ENCODE measurements at places on chromosomes 7 and 10.

- no peak for DNase-seq
Measured at GRCh38 chr10:83572036-83572435, 567.3 kb upstream of the GHITM start.

DNA sequence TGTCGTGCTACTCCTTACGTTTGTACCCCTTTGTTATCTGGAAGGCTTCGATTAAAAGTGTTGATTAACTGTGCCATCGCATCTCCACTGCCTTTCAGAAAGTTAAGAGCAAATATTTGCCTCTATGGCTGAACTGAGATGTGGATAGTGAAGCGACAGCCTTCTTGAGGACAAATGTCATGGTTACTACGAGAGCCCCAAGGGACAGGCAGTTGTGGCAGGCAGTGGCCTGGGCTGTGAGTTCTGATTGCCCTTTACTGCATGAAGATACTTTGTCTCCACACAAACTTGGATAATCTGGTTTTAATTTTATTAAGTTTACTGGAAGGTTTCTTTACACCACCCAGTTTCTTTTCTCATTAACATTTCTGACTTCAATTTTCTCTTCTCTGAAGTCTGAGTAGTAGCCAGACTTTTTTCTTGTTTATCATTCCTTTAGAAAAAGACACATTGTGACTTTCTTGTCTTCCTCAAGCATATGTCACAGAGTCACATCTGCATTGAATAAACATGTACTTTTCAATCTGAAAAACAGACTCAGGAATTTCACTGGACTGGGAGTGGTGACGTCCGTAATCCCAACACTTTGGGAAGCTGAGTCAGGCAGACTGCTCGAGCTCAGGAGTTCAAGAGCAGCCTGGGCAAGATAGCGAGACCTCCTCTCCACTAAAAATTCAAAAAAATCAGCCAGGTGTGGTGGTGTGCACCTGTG, 1.5 kb downstream of the TAS2R41 start:
- DNase-seq = no peak

DNA sequence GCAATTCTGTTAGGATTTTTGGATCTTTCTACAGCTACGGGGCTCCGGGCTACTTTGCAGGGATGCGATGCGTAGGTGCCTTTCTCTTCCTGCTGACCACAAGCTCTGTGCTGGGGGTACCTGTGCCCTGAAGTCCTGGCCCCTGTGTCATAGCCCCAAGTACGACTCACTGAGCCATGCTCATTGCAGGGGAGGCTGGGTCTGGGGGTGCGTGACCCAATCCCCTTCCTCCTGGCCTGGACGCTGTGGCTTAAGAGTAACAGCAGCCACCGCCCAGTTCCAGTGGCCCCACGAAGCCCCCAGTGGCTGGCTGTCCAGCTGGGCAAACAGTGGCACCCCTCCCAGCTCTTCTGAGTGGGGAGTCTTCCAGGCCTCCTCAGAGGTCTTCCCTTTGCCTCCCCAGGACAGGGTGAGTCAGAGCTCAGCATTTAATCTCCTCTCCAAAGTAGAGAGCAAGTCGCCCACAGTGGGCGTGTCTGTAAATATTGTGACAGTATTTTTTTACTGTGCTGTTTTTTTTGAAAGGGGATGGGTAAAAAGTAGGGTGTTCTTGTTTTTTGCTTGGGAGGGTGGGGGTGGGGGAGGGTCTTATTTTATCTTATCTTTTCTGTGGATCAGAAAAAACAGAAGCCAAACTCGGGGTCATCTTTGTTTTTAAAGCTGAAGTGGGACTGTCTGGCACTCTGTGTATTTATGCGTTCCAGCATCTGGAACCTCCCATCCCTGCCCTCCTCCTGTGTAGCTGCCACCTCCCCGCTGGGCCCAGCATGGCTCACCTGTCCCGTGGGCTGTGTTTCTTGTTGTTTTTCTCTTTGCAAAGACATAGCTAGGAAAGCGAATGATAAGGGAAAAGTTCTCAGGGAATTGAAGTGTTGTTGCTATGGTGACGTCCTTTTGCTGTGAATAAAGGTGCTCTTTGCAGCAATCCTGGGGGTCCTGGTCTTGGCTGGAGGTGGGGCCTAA, 8.2 kb downstream of the LFNG start:
- DNase-seq = no peak

DNA sequence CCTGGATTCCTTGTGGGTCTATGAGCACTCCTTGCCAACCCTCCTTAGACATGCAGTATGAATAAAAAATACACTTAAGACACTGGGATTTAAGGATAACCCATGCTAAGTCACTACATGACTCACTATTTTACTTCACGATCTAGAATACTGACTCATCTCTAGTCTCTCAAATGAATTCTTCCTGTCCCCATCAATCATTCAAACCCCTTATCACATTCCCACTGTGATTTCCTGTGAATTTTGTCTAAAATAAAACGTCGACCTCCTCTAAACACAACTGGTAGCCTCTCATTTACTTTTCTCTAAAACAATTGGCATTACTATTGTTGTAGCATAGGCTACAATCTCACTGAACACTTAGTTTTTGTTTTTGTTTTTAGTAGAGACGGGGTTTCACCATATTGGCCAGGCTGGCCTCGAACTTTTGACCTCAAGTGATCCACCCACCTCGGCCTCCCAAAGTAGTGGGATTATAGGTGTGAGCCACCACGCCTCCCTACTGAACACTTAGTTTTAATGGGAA, 3.9 kb upstream of the IQUB start:
- DNase-seq = no peak

GRCh38 chr10:79381804-79382221, 34.5 kb downstream of the PPIF start:
- no peak for DNase-seq

- no peak for DNase-seq
Measured at GRCh38 chr7:140673063-140673773, 473 bp downstream of the ADCK2 start.

DNA sequence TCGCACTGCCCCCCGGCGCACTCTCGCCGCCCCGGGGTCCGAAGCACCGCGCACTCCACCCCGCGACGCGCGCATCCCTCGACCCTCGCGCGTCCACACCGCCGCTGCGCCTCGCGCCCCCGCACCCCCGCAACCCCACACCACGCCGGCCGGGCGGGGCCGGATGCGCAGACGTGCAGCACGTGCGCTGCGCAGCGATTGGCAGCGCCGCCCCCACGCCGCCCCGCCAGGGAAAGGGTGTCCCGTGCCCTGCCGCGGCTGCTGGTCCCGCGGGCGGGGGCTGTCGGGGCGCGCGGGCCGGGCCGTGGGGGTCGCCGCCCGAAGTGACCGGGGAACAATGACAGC, 53.7 kb upstream of the KDM7A start:
- no peak for DNase-seq

GRCh38 chr7:16801111-16801542, 3.7 kb downstream of the AGR2 start:
- no peak for DNase-seq

DNA sequence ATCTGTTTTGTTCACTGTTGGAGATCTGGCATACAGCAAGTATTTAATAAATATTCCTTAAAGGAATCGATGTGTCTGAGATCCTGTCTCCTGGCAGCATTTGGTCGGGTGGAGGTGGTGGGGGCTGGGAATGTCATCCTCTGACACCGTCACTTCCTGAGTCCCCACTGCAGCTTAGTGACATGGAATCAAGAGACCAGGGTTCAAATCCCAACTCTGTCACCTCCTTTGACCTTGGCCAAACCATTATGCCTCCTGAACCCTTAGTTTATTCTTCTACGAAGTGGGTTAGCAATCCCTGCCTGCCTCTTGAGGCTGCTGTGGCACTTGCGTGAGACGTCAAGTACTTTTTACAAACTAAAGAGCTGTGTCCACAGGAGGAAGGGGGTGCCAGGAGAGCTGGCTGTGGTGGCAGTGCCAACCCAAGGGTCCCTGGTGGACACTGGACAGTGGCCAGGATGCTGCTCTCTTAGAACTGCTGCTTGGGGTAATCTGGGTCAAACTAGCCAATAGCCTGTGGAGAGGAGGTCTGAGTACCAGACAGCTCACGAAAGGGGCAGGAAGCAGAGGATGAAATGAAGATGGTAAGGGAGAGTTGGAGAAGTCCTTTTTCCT, 8.0 kb upstream of the ZMIZ1 start:
- no peak for DNase-seq

DNA sequence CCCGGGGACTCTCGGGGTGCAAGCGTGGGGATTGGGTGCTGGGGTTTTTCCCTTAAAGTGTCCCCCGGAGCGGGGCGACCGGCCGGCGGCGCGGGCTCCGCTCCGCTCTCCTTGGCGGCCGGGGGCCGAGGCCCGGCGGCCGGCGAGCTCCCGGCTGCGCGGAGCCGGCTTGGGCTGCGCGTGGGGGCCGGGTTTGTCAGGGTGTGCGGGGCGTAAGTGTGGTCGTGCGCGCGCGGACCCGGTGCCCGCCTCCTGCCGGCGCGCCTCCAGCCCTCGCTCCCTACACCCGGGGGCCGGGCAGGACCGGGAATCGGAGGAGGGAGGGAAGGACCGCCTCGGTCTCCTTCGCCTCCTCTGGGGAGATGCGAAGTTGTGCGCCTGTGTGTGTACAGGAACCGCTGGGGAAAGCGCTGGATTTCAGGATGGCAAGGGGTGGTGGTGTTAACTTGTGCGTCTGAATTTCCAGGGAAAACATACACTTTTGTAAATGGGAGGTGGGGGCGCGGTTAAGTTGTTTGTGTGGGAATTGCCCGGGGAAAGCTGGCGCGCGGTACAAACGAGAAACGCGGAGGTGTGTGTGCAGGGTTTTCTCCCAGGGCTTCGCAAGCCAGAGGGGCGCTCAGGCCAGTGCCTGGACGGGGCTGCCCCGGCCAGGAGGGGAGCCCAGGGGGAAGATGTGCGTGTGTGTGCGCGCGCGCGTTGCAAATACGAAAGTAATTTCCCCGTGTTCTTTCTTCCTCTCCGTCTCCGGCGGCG, 737 bp downstream of the ZMIZ1 start:
- no peak for DNase-seq

- DNase-seq = no peak
Measured at GRCh38 chr10:4243651-4244050, 458.6 kb upstream of the KLF6 start.

DNA sequence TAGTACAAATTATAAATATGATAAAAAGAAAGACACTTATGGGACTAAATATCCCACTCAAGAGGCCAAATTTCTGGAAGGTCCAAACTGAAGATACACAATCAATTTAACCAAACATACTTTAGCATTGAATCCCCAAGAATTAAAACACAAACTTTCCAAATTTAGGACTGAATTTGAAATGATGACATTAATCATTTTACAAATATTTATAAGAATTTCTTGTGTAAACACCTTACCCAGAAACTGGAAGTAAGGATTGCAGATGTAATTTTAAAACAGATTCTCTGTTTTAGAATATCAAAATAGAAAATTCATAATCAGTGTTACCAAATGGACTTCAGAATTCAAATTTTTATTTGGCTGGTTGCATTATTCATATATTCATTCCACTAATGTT, 588.2 kb upstream of the KCND2 start:
- no peak for DNase-seq

- no peak for DNase-seq
Measured at GRCh38 chr7:52270301-52270700, 765.1 kb upstream of the POM121L12 start.

GRCh38 chr10:110321869-110322620, 17.3 kb upstream of the SMNDC1 start:
- no peak for DNase-seq

DNA sequence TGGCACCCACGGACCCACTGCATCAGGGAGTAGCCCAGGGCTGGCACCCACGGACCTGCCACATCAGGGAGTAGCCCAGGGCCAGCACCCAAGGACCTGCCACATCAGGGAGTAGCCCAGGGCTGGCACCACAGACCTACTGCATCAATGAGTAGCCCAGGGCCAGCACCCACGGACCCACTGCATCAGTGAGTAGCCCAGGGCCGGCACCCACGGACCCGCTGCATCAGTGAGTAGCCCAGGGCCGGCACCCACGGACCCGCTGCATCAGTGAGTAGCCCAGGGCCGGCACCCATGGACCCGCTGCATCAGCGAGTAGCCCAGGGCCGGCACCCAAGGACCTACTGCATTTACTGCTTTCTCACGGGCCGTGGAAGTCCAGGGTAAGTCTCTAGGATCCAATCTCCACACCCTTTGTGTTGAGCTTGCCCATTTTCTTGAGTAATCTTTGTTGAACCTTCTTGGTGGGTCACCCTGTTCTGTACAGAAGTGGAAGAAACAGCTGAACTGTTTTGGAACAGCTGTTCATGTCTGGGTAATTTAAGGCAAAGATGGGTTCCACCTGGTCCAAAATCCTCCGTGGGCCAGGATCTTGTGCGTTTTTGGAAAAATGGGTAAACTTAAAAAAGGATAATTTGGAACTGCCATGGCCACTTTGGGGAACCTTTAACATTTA, 69.0 kb downstream of the VIPR2 start:
- DNase-seq = no peak

DNA sequence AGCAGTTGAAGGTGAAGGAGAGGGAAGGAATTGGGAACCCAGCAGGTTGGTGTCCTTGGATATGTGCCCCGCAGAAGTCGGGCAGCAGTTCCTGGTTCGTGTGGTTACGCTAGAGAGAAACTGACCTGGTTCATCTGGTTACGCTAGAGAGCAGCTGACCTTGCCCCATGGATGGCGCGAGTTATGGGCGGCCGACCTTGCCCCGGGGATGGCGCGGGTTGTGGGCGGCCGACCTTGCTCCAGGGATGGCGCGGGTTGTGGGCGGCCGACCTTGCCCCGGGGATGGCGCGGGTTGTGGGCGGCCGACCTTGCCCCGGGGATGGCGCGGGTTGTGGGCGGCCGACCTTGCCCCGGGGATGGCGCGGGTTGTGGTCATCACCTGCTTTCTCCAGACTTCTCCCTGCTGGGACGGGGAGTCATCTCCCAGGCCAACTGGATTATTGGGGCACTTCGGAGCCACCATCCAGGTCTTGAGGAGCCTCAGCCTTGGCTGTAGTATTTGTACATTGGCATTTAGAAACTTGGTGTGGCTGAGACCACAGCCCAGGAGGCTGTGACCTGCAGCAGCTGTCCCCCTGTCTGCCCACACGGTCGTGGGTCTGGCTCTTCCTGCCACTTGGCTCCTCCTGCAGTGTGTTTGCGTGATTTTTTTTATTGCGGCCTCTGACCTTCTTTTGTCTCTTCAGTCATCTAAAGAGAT, 6.1 kb downstream of the GET4 start:
- DNase-seq = no peak

DNA sequence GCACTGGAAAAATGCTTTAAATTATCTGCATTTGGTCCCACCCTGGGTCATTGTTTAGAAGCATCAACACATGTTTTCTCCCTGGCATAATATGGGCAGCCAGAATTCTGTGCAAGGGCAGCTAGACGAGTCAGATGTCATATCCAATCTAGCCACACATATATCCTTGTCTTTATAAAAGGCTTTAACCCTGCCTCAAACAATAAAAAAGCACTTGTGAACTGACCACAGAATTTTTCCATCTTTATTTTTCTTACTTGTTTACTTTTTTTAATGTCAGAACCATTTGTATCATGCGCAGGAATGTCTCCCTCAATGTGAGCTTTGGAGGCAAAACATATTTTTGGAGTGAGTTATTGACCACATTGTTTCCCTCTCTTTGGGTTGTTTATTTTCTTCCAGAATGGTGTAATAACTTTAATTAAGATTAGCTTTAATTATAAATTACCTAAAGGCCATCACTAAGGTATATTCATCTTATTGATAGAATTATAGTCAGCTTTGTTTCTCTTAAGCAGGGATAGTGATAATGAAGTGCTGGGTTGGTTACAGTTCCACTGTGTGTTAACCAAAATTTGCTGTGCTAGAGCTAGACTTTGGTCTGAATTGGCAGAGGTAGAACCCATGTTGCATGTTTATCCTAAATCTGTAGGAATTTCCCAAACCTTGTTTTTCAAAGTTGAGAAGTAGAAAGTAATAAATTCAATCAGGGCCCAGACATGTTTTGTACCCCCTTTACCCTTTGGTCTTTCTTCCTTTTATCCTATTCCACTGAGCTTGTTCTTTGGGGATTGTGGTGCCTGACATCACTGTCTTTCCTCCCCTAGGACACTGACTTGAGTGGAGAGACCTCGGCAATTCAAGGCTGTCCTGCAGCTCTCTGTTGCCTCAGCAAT, 1078.4 kb downstream of the KCNMA1 start:
- no peak for DNase-seq
